ENCODE measurements at places on chromosomes 2 and 18.

DNA sequence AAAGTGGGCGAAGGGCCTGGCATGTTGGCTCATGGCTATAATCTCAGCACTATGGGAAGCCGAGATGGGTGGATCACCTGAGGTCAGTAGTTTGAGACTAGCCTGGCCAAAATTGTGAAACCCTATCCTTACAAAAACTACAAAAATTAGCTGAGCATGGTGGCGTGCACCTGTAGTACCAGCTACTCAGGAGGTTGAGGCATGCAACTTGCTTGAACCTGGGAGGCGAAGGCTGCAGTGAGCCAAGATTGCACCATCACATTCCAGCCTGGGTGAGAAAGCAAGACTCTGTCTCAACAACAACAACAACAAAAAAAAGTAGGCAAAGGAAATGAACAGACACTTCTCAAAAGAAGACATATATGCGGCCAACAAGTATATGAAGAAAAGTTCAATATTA is 196.5 kb downstream of the RAB3GAP1 start:
- no peak for DNase-seq

GRCh38 chr2:128308284-128308731 is 10.4 kb downstream of the HS6ST1 start:
- no peak for DNase-seq

DNA sequence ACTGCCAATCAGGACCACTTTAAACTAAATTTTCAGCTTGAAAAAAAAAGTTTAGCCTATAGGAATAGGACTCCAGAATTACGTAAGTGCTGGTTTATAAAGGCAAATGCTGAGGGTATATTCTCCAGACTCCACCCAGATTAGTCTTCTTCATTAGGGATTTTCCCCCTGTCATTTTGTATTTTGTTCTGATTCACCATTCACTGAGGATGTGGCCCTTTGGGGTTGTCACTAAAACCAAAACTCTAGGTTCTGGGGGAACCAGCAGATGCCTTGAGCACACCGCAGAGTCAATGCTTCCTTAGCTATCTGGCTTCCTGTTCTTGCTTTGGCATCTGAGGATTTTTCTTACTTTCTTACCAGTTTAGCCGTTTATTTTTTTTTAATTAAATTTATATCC is 10.5 kb downstream of the SCYGR4 start:
- no peak for DNase-seq

- no peak for DNase-seq
These were observed 668.7 kb downstream of the SLC4A3 start for GRCh38 chr2:220296174-220296573.

GRCh38 chr2:229267080-229267479 is 4.0 kb downstream of the PID1 start:
- no peak for DNase-seq

DNA sequence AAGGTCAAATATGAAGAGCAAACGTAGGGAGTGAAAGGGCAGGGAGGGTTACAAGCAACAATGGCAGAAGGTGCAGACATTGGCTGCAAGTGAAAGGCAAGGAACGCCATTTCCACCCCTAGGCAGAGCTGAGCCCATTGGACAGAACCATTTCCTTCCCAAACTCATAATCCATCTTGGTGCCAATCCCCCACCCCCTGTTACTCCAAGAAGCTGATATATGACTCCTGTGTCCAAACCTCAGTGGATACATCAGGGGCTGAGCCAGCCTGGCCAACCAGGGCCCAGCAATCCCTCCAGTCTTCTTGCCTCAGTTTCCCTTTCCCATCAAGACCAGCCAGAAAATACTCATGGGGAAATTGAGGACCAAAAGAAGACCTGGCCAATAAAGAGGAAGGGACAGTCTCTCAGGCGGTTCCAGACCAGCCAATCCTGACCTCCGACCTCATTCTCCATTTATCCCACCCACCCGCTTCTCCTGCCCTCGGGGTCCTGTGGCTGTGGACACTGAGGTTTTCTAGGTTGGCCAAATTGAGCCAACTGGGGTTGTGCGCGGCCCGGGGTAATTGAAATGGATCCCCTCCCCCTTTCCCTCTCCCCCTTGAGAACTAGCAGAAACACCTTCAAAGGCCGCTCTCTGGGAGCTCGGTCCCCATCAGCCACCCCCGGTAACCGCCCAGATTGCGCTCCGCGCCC is 24.8 kb downstream of the TNS1 start:
- DNase-seq = no peak

All from ELF-1 (cell line).